ENCODE measurements at places on chromosomes 1 and 21.
A peak's percentile ranks its signal among the peaks of the same experiment; 100 is the strongest.

DNA sequence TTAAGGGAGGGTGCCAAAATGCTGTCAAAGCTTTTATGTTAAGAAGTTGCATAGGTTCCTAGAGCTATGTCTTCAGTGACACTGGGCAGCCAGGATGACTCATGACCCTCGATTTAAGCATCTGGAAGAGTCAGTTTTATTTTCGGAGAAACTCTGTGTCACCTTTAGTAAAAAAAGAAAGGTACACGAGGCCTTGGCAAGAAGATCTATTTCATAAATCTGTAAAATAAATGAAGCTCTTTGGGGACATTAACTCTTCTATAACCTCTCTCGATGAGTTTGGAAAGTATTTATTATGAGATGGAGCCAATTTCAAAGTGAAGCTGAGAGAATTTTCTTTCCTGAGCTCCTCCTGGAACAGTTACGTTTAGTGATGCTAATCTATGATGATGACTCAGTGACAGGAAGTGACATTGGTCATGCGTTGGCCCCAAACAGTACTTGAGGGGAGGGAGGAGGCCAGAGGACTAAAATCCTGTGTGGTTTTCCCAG lies 156.5 kb downstream of the HLX start:
- peak; percentile 71 for DNase-seq

DNA sequence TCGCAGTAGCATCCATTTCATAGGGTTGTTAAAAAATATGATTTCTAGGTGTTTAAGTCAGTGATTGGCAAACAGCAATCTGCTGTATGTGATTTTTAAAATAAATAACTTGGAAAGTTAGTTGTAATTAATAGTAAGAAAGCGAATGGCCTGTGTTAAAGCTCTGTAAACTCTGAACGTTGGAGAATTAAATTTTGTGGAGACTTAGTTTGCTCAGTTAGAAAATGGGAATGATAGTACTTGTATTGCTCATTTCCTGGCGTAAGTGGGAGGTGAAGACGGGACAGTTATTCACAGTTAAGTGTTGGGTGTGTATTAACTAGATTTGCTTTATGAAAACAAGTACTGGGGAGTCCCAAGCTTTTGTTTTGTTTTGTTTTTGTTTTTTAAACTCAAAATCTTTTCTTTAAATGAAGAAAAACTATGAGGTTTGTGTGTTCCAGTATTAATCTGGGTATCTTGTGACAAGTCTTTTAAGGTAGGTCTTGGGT lies 995 bp downstream of the CACYBP start:
- no peak for DNase-seq

DNA sequence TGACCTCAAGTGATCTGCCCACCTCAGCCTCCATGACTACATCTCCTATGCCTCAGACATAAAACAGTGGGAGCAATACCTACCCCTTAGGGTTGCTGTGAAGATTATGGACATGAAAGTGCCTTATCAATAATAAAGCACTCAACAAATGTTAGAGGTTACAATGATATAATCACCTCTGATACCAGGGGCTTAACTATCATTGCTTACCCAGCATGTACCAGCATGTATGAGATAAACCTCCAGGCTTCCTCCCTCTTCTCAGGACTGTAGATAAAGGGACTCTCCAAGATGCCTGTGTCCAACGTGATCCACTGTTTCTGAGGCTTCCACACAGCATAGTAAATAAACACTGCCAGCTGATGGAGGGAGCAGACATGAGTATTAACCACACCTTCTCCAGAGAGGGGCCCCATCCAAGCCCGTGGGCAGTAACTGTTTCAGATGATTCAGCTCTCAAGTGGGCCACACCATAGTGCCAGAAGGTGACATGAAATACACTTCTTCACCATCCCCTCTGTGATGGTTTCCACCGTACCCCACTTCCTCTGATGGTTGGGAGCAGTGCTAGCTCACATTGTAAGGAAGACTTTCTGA lies 26.2 kb downstream of the RHBDL2 start:
- DNase-seq: no peak

DNA sequence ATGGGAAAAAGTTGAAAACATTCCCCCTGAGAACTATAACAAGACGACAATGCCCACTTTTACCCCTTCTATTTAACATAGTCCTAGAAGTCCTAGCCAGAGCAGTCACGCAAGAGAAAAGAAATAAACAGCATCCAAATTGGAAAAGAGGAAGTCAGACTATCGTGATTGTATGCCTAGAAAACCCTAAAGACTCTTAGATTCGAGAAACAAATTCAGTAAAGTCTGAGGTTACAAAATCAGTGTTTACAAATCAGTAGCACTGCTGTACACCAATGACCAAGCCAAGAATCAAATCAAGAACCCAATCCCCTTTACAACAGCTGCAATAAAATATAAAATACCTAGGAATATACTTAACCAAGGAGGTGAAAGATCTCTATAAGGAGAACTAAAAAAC lies 72.4 kb downstream of the POU2F1 start:
- DNase-seq: no peak

DNA sequence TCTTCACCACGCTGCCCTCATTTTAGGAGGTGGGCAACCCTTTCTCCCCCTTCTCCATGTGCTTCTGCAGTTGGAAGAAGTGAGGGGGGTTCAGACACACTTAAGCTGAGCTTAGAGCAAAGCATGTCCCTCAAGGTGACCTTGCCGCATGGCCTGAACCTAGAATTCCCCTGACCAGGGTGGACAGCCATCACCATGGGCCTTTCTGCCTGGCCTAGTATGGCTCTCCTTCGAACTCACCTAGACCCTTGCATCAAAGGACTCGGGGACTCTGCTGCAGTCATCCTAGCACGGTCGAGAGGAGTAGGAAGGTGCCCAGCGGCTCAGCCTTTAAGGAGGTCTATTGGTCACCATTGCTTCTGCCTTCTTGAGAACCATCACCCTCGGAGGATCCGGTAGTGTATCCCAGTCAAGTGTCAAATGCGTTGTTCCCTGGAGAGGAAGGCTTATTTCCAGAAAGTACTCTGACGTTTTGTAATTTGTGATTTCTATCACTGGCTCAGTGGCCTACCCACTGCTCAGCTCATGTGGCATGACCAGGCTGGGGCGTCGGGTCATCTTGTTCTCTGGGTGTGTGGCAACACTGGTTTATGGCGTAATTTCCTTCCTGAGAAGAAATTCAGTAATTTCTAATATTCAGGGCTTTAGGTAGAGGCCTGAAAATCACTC lies at the start of gene KCNE1:
KCNE1 (minus strand) TSS at position 424 of the 669 bp plus-strand sequence. CDS start 62,576 bp downstream, outside the sequence.
- DNase-seq: no peak

- no peak for DNase-seq
These were observed 407.8 kb upstream of the DAB1 start for GRCh38 chr1:57831624-57832023.

GRCh38 chr1:22104865-22105437 lies 37.9 kb downstream of the WNT4 start:
- DNase-seq: no peak

GRCh38 chr1:211583011-211583992 lies 4.3 kb upstream of the SLC30A1 start:
- no peak for DNase-seq

DNA sequence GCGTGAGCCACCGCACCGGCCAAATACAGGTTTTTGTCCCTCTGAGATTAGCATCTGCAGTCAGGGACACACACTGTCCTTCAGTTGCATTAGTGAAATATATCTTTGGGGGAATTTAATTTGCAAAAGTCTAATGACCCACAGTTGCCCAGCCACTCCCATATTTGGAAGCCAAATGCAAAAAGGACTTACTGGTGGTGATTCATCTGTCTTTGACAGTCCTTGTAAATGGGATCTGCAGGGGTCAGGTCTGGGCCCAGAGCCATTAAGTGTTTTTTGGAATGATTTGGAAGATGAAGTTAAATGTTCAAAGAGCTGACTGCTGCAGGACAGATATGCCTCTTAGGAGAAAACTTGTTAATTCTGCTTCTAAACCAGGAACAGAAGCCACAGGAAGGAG lies 44.6 kb upstream of the DNASE2B start:
- DNase-seq: no peak

DNA sequence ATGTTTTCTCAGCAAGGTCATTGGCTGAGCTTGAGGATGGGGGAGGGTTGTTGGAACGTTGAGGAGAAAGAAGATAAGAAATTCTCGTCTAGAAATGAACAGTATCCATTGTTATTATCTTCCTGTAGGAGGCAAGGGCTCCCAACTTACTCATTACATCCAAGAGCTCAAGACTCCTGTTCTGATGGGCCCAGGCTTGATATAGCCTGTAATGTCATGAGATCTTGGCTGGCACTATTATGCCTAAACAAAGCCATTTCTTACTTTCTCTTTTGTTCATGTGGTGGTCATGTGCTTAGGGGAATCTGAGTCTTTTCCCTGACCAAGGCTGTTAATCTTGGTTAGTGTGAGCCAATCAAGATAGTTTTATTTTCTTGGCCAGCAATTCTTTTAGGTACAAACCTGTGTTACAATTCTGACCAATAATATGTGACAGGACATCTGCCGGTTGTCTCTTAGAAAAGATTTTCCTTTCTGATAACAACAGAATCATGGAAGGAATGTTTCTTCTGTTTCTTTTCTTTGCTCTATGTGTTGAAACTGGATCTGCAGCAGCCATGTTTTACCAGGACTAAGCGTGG lies 15.2 kb upstream of the IGSF3 start:
- DNase-seq: no peak

DNA sequence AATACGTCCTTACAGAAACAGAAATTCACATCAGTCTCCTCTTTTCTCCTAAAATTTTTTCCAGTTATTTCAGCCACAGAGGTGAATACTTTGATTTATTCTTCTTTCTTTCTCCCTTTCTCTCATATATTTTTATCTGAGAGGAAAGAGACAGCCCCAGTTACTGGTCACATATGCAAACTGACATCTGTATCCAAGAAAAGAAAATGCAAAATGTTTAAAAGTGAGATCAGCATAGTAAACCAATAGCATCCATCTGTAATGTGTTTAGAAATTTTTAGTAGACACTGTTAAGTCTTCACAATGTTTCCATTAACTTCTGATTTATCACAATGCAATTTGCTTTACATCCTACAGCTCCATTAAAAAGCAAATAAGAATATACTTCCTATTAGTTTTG lies 53.5 kb downstream of the NTNG1 start:
- no peak for DNase-seq

GRCh38 chr1:22600071-22600816 lies 36.2 kb upstream of the C1QA start:
- DNase-seq: no peak

- DNase-seq: no peak
These were observed 12.0 kb upstream of the VAMP4 start for GRCh38 chr1:171753685-171754352.

DNA sequence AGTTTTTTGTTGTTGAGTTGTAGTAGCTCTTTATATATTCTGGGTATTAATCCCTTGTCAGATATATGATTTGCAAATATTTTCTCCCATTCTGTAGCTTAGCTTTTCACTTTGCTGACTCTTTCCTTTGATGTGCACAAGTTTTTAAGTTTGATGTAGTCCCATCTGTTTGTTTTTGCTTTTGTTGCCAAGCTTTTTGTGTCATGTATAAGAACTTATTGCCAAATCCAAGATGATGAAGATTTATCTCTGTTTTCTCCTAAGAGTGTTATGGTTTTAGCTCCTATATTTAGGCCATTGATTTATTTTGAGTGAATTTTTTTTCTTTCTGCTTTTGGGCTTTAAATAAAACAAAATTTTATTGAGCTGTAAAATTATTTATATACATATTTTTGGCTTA lies 52.1 kb upstream of the KRTAP19-8 start:
- no peak for DNase-seq

DNA sequence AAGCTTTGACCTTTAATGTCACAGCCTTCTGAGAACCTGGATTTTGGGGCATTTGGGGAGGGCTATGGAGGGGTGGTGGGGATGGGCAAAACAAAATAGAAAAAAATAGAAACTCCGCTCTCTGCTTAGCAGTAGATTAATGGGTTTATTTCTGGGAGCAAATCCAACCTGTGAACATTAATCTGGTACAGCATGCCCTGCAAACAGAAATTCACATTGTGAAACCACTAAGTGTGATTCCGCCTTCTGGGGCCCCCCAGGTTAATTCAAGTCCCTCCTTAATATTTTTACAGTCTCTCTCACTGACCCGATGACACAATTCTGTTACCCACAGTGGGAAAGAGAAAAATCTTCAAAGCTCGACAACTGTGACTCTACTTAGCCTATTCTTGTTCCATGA lies 76.4 kb downstream of the TIAM1 start:
- no peak for DNase-seq

GRCh38 chr1:246583056-246583440 lies 16.8 kb downstream of the CNST start:
- no peak for DNase-seq

GRCh38 chr21:21183092-21183491 lies 184.9 kb downstream of the NCAM2 start:
- DNase-seq: no peak

All from SW 1271 (cell line).